ENCODE measurements at places on chromosomes 16 and 17.

- DNase-seq = peak; percentile 88
Observed at GRCh38 chr17:46193151-46193625, at the start of gene KANSL1. KANSL1 (minus strand) TSS chr17:46193429; CDS start chr17:46172143, 21,286 bp downstream.

DNA sequence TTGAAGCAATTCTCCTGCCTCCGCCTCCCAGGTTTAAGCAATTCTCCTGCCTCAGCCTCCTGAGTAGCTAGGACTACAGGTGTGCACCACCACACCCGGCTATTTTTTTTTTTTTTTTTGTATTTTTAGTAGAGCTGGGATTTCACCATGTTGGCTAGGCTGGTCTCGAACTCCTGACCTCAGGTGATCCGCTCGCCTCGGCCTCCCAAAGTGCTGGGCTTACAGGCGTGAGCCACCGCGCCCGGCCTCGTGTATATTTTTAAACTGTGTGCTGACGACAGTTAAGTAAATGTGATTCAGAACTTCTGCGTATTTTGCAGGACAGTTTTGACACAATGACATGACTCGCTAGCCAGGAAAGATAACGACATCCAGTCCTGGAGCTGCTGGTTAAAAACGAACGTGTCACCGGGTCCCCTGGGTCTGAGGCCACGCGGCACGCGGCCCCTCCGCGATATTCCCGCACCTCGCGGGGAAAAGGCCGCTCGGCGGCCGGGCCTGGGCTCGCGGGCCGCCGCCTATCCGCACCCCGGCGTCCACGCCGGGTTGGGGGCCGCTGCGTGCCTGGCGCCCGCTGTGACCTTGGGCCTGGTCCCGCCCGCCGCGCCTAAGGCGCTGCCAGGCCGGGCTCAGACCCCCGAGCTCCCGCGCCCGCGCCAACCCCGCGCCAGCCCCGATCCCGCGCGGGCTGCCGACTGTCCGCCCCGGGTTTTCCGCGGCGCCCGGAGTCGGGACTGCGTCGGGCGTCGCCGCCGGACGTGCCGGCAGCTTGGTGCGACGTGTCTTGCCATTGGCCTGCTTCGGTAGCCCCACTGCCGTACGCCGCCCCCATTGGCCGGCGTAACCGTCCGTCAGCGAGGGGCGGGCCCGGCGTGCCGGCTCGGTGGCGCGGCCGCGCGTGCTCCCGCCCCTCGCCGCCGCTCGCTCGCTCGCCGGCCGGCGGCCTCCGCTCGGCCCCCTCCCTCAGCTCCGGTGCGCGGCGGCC, at the start of gene FOXK2:
FOXK2 (plus strand) TSS at position 907 of the 985 bp plus-strand sequence. CDS start 157 bp downstream, outside the sequence.
- peak; percentile 95 for DNase-seq

GRCh38 chr16:10210944-10211343, 28.7 kb upstream of the GRIN2A start:
- no peak for DNase-seq

- DNase-seq = no peak
Observed at GRCh38 chr16:4038448-4038847, 77.8 kb downstream of the ADCY9 start.

DNA sequence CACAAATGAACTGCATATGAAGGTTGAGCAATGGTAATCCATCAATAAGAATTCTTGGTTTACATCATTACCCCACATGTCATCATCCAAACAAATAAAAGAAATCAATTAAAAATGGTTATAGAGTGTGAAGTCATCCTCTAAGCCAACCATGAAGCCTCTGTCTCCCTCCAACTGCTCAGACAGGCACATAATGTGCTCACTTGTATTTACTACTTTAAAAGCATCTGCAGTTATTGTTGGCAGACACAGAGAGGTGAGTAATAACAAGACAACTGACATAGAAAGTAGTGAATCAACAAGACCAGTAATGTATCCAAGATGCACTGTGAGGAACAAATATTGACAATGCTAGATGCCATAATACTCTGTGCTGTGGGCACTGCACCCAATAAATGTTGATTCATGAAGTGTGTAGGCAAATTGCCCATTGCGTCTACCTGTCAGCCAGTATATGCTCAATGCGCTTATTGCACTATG, 20.0 kb downstream of the ADAMTS18 start:
- DNase-seq = peak; percentile 49

DNA sequence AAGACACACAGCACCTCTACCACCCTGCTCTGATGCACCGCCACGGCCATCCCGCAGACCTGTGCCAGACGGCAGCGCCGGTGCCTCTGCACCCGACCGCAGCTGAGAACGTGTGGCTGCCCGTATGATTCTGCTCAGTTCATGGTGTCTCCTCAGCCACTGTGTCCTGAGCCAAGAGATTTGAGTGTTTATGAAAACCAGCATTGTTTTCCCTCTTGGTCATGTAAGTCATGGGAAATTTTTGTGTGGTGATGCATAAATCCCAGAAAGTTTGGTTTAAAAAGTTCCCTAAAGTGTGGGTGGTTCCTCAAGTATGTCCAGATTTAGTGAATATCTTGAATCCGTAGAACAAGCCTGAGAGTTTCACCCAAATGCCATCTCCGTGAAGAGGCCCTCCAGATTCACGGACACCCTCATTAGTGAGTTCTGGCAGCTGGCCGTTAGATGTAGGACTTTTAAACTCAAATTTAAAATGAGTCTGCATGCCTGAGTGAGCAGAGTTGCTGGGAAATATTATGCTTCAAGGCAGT, 57.6 kb downstream of the CDRT4 start:
- DNase-seq = peak; percentile 89

DNA sequence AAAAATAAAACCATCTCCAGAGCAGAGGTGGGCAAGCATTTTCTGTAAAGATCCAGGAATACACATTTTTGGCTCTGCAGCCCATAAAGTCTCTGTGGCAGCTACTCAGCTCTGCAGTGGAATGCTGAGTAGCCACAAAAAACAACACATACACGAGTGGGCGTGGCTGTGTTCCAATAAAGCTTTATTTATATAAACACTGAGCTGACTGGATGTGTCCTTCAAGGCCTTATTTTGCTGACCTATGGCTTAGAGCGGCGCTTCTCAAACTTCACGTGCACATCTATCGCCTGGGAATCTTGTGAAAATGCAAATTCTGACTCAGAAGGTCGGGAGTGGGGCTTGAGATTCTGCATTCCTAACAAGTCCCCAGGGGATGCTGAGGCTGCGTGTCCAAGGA, 39.7 kb downstream of the XYLT1 start:
- DNase-seq = peak; percentile 41

- no peak for DNase-seq
Observed at GRCh38 chr16:23901178-23902033, 65.6 kb downstream of the PRKCB start.

DNA sequence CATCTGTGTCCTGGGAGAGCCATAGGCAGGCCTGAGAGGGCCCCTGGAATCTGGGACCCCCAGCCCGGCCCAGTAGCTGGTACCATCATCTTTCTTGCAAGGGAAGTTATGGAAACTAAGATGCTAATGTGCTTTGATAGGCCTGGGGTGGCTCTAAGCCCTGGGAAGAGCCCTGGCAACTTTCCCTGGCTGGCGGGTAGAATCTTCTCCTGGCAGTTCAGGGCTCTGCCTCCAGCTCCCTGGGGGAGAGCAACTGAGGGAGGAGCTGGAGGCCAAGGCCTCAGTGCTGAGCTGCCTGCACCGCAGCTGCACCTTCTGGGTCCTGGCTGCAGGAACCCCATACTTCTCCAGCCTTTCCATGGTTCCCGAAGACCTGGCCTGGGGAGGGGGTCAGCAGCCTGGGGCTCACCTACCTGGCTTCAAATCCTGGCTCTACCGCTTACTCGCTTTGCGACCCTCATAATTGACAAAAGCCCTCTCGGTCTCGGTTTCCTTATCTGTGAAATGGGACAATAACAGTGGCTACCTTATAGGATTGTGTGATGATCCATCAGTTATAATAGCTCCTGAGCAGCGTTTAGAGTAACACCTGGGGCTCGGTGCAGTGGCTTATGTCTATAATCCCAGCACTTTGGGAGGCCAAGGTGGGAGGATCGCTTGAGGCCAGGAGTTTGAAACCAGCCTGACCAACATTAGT, 333.7 kb downstream of the SEC14L1 start:
- peak; percentile 43 for DNase-seq

DNA sequence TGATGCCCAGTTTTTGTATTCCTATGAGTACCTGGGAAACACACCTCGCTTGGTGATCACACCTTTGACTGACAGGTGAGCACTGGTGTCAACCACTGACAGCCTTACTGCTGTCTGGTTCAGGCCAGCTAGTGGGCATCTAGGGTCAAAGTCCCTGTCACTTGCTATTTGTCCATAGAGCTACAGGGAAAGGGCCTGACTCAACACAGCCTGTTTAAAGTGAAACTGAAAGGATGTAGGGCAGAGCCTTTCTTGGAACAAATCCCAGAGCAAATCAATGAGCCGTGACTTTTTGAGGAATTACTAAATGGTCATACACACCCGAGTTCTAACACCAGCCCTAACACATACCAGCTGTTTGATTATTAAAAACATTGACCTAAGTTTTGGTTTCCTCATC, 106.8 kb downstream of the DNAH9 start:
- no peak for DNase-seq

DNA sequence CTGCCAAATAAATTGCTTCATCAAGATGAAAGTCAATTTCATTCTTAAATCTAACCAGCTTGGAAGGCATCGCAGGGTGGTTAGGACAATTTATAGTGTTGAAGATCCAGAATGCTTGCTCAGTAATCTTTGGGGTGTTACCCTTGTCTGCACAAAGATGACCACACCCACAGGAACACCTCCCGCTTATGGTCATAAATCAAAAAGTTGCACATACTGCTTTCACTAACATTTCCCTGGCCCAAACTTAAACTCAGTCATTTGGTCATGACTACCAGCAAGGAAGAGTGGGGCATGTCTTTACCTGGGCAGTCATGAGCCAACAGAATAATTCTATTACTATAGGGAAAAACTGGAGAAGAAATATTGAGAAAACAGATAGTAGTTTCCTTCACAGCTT, 57.6 kb upstream of the KIF2B start:
- DNase-seq = no peak

All from astrocyte of the spinal cord (primary cell).